ENCODE measurements at places on chromosomes 16 and 17.
A peak's percentile ranks its signal among the peaks of the same experiment; 100 is the strongest.

DNA sequence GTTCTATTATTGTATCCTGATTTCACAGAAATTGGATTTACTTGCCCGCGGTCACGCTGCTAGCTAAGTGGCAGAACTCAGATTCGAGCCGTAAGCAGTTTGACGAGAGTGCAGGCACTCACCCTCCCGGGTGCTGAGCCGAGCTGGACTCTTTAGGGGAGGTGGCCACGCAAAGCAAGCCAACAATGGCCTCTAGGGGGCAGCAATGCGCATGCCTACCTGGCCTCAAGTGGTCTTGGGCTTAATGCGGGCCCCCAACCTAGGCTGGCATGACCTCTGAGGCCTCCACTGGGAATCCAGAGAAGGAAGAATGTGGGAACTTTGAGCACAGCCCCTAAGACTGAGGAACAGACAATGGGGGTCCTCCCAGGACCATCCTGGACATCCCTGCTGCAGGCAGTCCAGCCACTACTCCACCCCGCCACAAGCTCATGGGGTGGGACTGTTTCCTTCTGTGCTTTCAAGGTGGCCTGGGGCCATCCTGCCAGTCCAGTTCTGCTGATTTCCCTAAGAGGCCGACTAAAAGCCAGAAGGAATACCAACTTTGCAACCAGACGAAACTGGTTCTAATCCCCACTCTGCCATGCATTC lies 276.5 kb downstream of the XYLT1 start:
- peak; percentile 23 for DNase-seq

DNA sequence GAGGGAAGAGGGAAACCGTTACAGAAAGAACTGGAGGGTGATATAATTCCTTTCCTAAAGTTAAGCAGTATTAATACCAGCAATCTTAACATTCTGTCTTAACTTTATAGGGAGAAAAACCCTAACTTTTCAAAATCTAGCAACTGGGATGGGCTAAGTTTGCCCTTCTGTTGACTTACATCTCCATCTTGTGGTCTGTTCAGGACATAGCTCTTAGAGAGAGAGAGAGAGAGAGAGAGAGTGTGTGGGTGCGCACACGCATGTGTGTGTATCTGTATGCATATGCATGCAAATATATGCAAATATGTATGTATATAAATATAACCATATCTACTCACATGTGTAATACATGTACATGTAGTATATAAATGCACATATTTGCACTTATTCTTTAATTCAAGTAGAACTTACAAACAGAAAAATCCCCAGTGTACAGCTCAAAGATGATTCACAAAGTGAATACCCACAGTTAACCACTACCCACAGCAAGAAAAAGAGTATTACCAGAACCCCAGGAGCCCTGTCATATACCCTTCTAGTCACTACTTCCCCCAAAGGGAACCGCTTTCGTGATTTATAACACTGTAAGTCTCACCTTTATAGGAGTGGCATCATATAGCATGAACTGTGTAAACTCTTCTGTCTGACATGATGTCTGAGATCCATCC lies 46.5 kb downstream of the STX8 start:
- DNase-seq = no peak

GRCh38 chr17:32298721-32299579 lies 33.3 kb downstream of the RHBDL3 start:
- no peak for DNase-seq

DNA sequence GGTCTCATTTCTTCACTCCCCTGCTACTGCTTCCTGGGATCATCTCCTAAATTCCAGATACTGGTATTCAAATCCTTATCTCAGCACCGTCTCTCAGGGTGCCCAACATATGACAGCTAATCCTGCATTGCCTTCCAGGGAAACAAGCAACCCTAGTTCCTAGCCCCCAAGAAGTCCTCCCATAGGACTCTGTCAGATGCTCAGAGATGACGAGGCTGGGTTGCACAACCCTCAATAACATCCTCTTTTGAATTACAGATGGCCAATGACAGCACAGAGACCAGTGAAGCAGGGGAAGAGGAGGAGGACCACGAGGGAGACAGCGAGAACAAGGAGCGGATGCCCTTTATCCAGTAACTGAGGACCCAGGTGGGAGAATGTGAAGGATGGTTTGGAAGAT lies 45.0 kb upstream of the CLEC3A start:
- no peak for DNase-seq

- no peak for DNase-seq
Measured at GRCh38 chr16:62445909-62446308, 409.7 kb upstream of the CDH8 start.

GRCh38 chr17:50168319-50168718 lies 2.5 kb downstream of the SGCA start:
- no peak for DNase-seq

- DNase-seq = no peak
Measured at GRCh38 chr17:82215095-82215971, 2.7 kb upstream of the CCDC57 start.

GRCh38 chr16:7746941-7747340 lies 414.3 kb downstream of the RBFOX1 start:
- no peak for DNase-seq

GRCh38 chr17:40122999-40123810 lies 1.4 kb downstream of the MSL1 start:
- DNase-seq = peak; percentile 34

DNA sequence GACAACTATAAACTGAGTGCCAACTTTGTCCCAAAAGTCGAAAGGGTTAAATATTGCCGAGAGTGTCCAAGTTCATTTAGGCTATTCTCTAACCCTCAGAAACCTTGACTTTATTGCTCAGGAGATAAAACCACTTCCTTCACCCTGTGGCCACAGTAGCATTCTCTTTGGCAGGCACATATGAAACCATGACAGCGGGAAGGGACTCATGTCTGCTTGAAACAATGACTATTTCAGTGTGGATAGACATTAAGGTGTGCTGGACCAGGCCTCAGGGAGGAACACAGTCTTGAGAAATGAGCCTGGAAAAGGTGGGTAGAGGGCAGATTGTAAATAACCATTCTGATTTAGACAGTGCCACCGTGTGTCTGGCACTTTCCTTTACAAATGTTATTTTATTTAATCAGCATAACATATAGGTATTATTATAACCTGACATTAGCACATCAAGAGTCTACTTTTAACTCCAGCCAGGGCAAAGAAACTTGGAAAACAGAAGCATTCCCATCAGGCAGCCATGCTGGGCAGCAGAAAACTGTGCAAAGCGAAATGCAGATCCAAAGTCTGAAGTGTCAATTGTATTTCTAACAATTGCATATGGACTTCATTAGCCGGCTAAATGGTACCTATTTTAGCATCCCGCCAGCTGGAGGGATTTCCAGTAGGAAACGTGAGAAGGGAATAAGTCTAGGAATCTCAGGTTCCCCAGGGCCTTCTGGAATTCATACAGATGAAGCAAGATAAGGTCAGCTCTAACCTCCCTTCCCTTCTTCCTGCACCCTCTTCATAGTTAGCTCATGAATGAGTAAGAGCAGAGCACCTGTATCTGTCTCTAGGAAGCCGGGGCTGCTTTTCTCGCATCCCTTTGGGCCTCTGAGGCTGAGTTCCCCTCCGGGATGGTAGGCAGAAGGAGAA lies 212.8 kb upstream of the ELAC2 start:
- no peak for DNase-seq

- DNase-seq = no peak
Measured at GRCh38 chr16:88070989-88071625, 119.9 kb downstream of the BANP start.

DNA sequence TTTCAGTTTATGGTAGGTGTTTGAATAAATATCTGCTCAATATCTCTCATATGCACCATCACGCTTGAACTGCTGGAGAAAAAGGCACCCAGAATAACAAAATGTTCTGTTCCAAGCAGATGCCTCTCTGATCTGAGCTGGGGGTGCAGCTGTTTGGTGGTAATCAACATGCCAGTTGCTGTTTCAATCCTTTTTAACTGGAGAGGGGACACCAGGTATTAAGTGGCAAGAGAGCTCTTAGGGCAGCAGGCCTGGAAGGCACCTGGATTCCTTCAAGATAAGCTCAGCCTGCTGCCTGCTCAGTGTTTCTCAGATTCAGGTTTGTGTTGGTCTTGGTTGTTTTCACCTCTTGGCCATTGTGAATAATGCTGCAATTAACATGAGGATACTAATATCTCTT lies 27.2 kb upstream of the VAT1L start:
- DNase-seq = no peak

DNA sequence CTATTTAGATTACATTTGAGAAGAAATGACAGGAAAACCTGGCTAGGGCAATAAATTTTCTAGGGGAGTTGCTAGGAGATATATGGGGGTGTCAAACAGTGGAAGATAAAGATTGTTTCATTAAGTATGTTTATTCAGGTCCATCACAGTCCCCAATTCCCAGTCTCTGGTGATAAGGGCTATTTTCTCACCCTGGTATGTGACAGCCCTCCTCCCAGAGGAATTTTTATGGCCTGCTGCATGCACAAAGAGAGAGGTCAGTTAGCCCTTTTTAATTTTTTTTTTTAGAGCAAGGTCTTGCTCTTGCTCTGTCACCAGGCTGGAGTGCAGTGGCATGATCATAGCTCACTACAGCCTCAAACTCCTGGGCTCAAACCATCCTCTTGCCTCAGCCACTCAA lies 53.6 kb upstream of the ATF7IP2 start:
- no peak for DNase-seq

- DNase-seq = no peak
Measured at GRCh38 chr17:59315866-59316265, 15.6 kb upstream of the YPEL2 start.

DNA sequence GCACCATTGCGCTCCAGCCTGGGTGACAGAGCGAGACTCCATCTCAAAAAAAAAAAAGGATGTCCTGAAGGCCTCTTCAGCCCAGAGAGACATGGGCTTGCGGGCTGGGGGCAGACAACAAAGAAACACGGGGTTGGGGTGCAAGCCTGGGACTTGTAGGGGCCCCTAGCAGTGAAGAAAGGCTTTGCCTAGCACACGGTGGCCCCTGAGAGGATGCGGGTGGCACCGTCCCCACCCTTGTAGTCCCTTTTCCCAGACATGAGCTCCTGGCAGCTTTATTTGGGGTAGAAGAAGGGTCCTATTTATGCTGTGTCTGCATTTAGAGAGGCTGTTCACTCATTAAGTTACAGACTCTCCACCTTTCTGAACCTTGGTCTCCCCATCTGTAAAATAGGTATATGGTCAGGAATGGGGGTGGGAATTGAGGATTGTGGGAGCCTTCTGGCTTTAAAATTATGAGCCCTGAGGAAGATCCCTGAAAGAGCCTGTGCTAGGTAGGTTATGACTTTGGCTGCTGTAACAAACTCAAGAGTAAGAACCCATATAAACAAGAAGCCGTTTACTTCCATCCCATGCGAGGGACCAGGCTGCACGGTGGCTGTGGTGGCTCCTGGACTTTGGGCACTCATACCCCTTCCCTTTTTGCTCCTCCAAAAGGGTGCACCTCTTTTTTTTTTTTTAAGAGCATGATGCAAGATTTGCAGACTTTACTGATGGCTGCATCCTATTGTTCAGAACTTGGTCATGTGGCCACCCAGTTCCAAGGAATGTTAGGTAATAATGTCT lies 20.6 kb upstream of the ADGRG1 start:
- no peak for DNase-seq

DNA sequence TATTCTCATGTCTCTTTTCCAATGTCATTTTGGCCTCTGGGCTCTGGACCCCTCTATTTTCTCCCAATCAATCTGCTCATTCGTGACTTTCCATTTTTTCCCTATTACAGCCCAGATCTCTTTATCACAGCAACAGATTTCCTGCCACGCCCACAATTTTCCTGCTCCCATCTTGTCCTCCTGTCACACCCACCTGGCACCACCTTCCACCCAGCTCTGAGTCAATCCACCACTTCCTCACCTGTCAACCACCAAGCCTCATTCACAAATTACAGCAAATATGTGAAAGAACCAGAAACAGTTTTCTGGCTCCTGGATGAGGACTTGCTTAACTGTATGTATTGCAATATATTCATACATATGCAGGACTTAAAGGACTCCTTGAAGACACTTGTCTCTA lies 311.3 kb downstream of the GRIN2A start:
- DNase-seq = no peak

DNA sequence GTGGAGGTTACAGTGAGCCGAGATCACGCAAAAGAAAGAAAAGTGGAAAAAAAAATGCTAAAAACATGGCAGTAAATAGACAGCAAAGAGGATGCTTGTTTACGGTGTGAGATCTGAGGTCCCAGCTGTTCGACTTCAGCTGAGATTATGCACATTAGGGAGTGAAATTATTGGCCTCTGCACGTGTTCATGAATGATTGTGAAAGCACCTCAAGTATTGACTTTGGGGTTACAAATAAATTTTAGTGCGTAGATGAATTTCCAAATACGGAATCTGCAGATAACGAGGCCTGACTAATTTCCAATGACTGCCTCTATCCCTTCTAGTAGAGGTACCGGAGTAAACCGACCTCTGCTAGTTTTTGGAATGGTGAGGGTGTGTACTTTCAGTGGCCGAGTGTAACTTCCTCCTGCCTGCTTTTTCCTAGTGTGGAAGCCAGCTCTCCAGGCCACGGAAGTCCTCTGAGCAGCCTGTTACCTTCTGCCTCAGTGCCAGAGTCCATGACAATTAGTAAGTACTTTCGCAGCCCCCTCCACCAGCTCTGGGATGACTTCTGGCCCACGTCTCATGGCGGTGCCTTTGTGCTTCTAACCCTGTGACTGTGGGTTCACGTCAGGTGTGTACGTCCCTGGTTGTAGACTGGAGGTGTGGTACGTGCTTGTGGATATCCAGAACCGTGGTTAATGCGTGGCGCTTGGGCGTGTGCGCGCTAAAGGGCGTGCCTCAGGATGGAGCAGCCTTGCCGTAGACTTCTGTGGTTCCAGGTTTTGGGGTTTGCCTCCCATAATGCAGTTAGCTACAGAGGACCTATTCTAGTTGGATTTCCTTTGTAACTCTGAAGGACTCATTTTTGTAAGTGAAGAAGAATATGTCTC lies 102.1 kb downstream of the SNX29 start:
- no peak for DNase-seq

DNA sequence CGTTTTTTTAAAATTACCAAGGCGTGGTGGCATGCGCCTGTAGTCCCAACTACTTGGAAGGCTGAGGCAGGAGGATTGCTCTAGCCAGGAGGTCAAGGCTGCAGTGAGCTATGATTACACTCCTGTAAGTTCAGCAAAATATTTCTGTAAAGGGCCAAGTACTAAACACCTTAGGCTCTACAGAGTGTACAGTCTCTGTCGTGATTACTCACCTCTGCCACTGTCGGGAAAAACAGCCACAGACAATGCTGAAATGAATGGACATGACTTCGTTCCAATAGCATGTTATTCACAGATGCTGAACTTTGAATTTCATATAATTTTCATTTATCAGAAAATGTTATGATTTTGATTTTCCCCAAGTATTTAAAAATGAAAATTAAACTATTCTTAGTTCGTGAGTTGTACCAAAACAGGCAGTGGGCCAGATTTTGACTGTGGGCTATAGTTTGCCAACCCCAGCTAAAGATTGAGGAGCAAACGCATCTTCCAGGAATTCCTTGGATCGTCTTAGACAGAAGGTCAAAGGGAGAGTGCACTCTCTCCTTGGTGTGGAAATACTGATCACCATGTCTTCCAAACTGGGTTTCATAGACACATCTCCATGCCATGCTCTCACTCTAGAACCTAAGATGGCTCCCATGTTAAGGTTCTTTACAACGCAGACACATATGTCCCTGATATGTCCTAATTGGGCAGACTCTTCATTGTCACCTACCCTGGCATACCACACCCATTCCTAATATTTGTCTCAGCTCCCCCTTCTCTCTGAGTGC lies 89.5 kb downstream of the MARF1 start:
- no peak for DNase-seq
